NT2/D1 (cell line): ENCODE measurements at places on chromosomes 5 and 9.

- DNase-seq, result no peak
These were observed 12.2 kb downstream of the CEP72 start for GRCh38 chr5:624118-624950.

DNA sequence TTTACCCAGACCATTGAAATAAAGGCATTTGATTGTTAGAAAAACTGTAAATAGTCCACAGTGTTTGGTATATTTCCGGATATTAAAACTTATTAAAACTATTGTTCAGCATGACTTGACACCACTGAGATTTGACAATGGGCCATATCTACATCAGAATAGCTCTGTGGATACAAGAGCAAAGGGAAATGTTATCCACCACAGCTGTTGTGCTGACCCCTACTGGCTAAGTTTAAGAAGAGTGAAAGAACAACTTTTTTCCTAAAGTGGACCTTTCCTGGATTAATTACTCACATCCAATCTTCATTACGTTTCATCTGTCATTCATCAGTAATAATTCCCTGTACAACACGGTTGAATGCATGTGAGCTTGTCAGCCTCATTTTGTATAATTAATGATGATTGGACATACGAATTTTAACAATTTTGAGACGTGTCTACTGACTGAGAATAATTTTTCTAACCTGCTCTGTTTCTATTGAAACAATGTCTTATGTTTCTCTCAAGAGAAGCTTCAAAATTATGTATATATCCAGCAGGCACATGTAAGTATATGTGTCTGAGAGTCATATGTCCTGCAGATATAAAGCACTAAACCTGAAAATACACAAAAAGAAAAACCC lies 1952.6 kb downstream of the MAT2B start:
- DNase-seq, result peak; percentile 20

- DNase-seq, result no peak
These were observed 847.0 kb downstream of the TLE1 start for GRCh38 chr9:80842389-80842788.

DNA sequence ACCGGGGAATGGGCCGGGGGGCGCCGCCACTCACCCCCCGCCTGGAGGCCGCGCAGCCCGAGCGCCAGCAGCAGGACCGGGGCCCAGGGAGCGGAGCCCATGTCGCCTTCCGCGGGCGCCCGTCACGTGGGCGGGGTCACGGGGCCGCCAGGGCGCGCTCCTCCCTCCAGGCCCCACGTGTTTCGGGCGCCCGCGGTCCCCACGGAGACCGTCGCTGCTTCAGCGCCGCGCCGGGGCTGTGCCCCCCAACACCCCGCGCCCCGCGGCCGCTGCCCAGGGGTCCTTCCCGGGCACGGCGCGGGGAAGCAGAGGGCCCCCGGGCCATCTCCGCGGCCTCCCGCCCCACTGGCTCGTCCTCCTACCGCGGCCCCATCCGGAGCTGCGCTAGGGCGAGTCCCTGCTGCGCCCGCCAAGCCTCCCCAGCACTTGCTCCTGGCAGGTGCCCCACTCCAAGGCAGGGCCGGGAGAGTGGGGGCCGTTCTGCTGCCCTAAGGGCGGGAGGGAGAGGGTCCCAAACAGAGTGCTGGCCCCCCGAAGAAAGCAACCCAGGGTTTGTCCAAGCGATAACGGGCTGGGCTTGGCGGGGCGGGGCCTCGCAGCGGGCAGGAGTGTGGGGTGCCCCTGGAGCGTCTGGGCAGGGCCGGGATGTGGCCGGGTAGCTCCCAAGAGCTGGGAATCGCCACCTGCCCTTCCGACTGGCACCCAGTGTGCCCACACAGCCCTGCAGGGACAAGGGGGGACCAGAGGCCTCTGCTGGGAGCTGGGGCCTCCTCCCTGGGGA lies at the start of gene DPP7:
TSS of gene DPP7 (minus strand) at position 121 of the 781 bp plus-strand sequence. CDS start at position 101, 20 bp downstream.
- DNase-seq, result no peak

DNA sequence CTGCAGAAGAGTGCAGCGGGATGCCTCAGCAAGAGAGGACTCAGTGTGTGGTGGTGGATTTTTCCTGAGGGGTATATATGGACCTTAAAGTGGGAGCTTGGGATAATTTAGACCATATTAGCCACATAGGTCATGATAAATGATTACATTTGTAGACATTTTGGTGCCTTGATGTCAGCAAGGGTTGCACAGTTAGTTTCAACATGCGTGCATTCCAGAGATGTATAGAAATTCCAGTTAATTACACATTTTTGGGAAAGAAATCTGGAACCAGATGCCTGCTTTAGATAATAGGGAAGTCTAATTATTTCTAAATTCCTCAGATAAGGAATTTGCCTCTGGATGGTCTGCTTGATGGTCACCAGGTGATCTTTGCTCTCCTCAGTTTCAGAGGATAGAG lies 440.6 kb upstream of the PAPPA start:
- DNase-seq, result no peak

DNA sequence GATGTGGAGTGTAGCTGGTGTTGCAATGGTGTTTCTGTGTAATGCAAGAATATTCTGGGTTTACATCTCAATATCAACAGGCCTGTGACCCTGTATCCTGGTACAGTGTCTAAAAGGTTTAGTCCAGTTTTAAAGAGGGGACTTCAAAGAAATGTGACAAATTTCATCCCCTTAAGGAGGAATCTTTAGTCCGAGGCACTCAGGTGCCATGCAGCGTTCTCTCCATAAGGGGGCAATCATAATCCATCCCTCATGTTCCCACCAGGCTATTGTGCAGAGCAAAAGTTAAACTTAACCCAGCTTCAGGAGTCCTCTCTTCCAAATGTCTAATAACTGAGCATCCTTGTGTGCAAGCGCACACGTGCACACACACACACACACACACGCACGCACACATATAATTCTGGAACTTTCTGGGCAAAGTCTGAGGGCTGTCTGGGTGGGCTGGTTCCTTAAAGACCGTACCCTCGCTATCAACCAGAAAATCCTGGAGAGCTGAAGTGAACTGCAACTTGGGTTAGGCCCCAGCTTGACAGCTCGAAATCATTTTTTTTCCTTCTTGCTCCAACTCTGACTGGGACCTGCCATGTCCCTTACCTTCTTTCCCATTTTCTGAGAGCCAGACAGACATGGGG lies 46.0 kb downstream of the CRB2 start:
- DNase-seq, result peak; percentile 44

DNA sequence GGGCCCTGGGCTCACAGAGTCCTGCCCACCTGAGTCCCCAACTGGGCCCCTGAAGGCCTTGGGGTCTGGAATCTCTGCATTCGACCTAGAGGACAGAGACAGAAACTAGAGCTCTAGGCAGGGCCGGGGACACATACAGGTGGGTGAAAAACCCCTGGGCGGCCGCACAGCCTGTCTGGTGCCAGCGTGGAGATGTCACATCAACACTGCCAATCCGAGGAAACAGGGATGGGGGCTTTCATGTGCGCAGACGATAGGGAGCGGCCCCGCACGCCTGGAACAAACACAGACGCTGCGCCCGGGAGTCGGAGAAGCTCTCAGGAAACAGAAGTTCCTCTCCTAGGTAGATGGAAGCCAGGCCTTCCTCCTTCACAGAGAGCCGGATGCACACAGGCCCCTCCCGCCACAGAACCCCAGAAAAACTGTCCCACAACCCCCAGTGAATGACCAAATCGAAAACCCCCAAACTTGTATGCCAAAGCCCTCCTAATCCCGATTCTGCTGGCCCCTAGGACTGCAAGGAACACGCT lies 1.8 kb downstream of the GRM6 start:
- DNase-seq, result no peak

- DNase-seq, result peak; percentile 81
These were observed 546 bp downstream of the DNAJB5 start for GRCh38 chr9:34989946-34990635.

GRCh38 chr9:123657941-123658340 lies 272.0 kb downstream of the DENND1A start:
- DNase-seq, result no peak

- DNase-seq, result no peak
These were observed 2.6 kb upstream of the MSX2 start for GRCh38 chr5:174721530-174722432.

DNA sequence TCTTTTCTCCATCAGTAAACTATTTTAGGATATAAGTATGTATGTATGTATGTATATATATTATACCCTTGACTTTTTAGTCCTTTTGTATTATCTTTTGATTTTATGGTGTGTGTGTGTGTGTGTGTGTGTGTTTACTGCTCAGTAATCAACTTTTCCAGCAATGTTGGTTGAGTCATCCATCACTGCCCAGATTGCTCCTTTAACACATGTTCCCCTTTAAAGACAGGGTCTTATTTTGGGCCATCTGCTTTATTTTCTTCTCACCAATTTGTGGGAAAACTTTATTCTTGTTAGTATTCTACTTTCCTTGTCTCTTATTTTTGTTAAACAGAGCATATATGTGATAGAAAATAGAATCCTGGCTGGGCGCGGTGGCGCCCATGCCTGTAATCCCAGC lies 28.1 kb downstream of the ANKRD33B start:
- no peak for DNase-seq
